ENCODE measurements at places on chromosomes 7 and 10.

- no peak for DNase-seq
Measured at GRCh38 chr7:122118757-122119156, 25.3 kb downstream of the AASS start.

GRCh38 chr10:58175990-58176900 lies 91.4 kb downstream of the IPMK start:
- DNase-seq, result peak; percentile 12

GRCh38 chr10:38146579-38147333 lies 52.6 kb downstream of the ZNF37A start:
- DNase-seq, result no peak

DNA sequence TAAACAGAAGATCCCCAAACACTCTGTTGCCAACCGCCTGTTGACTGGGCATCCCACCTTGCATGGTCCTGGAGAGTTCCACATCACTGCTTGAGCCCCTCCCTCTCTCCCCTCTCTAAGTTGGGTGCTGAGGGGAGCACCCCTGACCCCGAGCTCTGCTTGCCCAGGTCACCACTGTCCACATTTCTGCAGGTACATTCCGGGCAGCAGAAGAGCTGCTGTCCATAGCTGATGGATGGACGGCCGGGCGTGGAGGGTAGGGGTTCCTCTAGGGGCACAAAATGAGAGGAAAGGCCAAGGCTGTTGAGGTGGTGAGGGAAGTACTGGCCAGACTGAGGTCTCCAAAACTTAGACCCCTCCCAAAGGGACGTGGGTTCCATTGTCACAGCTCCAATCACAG lies 227.4 kb upstream of the PPP2R2D start:
- no peak for DNase-seq

DNA sequence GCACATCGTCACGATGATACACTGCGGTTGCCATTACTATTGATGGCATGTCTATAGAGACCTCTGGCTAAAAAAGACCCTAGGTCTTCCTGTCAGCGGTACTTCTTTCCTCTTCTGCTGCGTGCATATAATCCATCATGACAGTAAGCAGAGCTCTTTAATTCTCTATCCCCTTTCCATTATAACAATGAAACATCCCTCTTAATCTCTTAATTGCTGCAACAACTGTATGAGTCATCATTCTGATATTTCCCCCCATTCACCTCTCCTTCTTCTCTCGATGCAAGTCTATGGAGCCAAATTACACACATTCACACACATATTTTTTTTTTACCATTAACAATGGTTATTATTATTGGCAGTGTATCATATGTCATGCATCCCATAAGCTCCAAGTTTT lies 45.2 kb upstream of the AKR1E2 start:
- no peak for DNase-seq

DNA sequence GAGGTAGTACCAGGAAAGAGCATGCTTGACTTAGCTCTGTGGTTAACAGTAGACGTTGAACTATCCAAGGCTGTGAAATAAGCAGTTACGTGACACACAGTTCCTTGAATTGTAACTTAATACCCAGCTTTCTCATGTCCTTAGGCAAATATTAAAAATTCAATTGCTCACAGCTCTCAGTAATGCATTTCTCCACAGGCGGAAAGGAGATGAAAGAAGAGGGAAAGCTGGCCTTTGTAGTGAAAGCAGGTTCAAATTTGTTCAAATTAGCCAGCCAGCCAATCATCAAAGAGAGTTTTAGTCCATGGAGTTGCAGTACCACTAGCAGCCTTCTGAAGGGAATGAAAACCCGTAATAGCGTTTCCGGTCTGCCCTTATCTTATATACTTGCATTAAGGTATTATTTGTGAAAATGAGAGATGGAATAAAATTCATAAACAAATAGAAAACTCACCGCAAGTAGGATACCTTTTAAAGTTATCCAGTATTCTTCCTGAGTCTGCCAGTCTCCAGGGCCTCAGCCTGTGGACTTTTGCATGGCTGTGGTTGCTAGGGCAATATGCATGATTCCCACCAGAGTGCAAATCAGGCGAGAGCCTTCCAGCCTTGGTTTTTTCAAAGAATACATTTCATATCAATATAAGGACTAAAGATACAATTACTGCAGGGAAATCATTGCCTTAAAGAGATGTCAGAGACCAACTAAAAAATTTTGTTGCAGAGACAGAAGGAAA lies 795.5 kb downstream of the TNS3 start:
- no peak for DNase-seq

DNA sequence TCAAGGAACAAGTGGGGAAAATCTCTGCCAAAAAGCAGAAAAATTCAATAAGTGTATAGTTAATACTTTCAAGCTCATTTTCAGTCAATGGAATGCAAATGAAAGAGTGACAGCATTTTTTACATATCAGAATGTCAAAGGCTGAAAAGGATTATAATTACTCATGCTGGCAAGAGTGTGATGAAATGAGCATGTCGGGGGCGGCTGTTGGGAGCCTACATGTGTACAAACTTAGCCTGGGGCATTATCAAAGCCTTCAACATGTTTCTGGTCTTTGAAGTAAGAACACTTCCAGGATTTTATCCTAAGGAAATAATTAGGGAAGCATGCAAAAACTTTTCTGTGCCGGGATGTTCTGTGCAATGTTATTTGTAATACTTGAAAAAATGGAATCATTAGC lies 221.7 kb upstream of the LYZL1 start:
- no peak for DNase-seq

- no peak for DNase-seq
Measured at GRCh38 chr7:102425639-102426267, 7.6 kb upstream of the ORAI2 start.

DNA sequence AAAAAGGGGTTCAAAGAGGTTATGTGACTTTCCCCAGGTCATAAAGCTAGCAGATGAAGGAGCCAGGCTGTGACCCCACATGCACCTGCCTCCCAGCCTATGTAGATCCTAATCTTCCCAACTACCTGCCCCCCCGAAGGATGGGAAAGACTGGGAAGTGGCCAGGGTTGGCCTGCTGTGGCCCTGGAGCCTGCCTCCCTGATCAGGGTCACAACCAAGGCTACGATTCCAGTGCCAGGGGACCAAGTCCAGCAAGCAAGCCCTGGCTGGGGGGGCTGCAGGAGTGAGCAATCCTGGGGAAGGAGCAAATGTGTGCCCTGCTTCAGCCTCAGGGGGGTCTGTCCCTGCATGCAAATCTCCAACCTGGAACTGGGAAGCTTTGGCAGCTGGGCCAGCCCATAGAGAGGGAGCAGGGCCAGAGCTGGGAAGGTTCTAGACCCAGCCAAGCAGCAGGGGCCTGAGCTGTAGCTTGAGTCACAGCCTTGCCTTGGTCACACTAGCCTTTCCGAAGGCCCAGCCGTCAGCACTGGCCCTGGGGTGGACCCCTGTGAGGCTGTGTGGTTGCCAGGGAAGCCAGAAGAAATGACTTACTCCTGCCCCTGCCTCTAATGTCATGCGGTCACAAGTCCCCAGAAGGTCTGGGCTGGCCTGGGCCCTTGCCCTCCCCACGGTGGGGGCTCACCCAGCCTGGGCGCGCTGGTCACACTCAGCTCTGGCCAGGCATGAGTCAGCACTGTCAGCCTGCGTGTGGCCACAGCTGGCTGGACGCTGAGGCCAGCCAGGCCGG lies 96.4 kb upstream of the ZMIZ1 start:
- peak; percentile 38 for DNase-seq

GRCh38 chr7:64574540-64575099 lies 11.7 kb upstream of the ZNF680 start:
- DNase-seq, result no peak

- DNase-seq, result no peak
Measured at GRCh38 chr7:7816084-7816483, 97.7 kb upstream of the RPA3 start.

DNA sequence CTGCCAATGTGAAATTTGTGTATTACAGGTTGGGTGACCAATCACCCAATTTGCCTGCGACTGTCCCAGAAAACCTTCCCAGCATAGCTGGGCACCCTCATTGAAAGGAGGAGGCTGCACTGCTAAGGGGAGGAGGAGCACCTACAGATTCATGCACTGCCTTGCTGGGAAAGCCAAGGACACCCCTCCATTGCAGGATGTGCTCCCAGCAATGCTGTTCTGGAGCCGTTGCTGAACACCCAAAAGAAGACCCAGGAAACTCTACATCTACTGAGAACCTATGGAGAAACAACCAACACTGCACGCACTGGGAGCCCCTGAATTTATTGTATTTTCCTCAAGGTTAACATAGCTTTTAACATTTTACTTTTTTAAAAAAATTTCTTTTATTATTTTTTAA lies 238.2 kb upstream of the GRB10 start:
- DNase-seq, result no peak

DNA sequence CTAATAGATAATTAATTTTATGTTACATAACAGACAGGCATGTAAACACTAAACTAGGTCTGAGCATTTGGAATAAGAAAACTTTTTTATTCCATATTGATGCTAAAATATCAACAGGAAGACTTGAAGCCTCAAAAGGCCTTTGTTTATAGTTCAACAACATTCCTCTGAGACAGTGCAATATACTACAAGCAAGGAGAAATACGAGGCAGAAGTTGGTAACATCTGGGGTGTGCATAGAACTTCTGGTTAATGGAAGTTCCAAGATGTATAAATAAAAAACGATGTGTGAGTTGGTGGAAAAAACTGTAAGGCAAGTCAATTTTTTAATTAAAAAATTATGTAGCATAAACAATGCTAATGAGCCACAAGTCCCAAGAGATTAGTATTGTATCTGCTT lies 139.6 kb downstream of the SKAP2 start:
- no peak for DNase-seq

DNA sequence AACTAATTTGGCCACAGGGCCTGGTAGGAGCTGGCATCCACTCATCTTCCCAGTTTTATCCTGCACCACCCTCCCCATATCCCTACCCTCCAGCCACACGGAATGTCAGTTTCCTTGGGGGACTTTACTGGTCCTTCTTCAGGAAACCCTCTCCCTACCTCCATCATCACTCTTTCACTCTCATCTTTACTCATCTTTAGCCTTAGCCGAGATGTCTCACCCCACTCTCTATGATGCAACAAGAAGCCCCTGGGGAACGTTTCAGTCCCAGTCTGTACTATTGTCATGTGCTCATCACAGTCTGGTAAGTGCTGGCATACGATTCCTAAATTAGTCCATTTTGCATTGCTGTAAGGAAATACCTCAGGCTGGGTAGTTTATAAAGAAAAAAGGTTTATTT lies 34.9 kb upstream of the TMEM248 start:
- no peak for DNase-seq

GRCh38 chr7:108004220-108005142 lies 1.5 kb upstream of the LAMB1 start:
- no peak for DNase-seq

- no peak for DNase-seq
Measured at GRCh38 chr10:51397695-51398094, 301.7 kb downstream of the CSTF2T start.

GRCh38 chr10:91391920-91392319 lies 18.2 kb upstream of the HECTD2 start:
- no peak for DNase-seq

GRCh38 chr10:115948465-115948864 lies 324.5 kb downstream of the GFRA1 start:
- no peak for DNase-seq

DNA sequence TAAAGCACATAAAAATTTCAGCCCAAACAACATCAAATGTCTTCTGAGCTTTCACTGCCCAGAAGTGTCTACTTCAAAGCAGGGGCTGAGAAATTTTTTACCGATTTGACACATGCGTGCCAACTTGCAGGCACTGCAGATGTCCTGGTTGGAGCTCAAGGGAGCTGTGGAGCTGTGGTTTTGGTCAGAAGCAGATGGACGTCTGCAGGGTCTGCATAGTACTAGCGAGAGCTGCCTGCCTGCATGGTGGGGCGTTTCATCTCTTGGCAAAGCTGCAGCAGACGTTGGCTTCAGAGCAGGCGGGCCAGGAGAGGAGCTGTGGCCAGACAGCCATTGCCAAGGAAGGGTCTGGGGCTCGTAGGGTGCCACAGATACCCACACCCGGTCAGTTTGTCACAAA lies 296.7 kb downstream of the GLRX3 start:
- no peak for DNase-seq

GRCh38 chr10:3195726-3196125 lies 23.1 kb upstream of the PITRM1 start:
- DNase-seq, result no peak

- DNase-seq, result no peak
Measured at GRCh38 chr7:102856036-102856435, 56.8 kb upstream of the LRRC17 start.

- DNase-seq, result no peak
Measured at GRCh38 chr7:11726794-11727155, 105.2 kb downstream of the THSD7A start.

DNA sequence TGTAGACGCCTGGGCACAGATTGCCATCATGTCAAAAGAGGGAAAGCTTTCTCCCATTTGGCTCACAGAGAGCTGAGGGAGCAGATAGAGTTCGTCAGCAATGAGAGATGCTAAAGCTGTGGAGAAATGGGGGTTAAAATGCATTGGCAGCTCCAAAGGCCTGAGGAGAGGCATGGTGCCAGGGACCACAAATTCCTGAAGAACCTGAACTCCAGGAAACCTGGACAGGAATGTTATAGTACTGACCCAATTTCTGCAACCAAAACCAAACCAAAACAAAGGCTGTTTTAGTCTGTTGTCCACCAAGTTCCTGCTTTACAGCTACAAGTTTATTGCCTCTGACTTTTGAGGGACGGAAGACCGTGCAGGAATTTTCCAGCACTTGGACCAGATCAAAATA lies 575.7 kb downstream of the REEP3 start:
- no peak for DNase-seq

GRCh38 chr10:67837541-67838314 lies at the start of gene DNAJC12:
DNAJC12 (minus strand) TSS chr10:67838188; CDS start chr10:67838011, 177 bp downstream.
- DNase-seq, result no peak

GRCh38 chr7:41881331-41882130 lies 178.6 kb upstream of the INHBA start:
- DNase-seq, result no peak

GRCh38 chr10:31765541-31765940 lies 163.1 kb downstream of the ARHGAP12 start:
- DNase-seq, result no peak

DNA sequence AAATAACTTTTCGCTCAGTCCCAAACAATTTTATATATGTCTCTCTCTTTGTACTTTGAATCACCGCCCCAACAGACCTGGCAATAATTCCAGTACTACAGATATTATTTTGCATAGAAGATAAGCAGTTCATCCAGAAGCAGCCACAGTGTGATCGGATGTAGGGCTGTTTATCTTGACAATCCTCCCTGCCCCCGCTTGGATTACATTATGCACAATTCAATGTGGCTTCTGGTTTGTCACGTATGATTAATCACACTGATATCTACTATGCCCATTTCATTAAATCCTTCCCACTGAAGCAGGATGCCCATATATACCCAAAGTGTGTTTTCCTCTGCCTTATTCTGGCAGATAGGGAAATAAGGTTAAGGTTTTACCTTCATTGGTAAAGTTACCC lies 115.2 kb downstream of the PDE1C start:
- no peak for DNase-seq

GRCh38 chr7:2433713-2434550 lies 30.5 kb downstream of the CHST12 start:
- DNase-seq, result no peak
